Mesenteric fat pad (tissue), 1 donor: ENCODE measurements at places on chromosomes 6 and 20.
A peak's percentile ranks its signal among the peaks of the same experiment; 100 is the strongest.

- DNase-seq, result no peak
Observed at GRCh38 chr6:56853541-56853940, 101.4 kb upstream of the BEND6 start.

GRCh38 chr6:7260291-7261031 is 52.5 kb downstream of the SSR1 start:
- DNase-seq, result no peak

- no peak for DNase-seq
Observed at GRCh38 chr20:37375227-37375626, 29.3 kb downstream of the SRC start.

- DNase-seq, result no peak
Observed at GRCh38 chr6:3108746-3109414, 9.6 kb upstream of the BPHL start.

DNA sequence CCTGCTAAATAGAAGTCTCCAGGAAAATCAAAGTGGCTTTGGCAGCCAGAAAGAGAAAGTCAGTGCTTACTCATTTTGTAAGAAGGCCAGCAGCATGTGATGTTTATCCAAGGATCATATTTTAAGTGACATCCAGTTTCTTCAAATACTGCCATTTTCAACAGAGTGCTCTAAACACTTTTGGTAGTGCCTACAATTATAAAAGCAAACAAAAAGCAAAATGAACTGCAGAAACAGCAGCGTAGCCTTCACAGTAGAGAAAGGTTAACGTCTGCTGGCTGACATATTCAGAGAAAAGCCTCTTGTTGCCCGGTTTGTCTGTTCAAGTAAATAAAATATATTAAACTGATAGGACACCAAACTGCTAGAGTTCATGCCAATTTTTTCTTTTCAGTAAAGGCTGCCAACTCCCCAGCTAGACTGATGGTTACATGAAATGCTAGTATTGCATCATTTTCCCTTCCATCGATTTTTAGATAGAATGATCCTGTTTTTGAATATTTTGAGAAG is 705.7 kb upstream of the SLC35B3 start:
- no peak for DNase-seq

DNA sequence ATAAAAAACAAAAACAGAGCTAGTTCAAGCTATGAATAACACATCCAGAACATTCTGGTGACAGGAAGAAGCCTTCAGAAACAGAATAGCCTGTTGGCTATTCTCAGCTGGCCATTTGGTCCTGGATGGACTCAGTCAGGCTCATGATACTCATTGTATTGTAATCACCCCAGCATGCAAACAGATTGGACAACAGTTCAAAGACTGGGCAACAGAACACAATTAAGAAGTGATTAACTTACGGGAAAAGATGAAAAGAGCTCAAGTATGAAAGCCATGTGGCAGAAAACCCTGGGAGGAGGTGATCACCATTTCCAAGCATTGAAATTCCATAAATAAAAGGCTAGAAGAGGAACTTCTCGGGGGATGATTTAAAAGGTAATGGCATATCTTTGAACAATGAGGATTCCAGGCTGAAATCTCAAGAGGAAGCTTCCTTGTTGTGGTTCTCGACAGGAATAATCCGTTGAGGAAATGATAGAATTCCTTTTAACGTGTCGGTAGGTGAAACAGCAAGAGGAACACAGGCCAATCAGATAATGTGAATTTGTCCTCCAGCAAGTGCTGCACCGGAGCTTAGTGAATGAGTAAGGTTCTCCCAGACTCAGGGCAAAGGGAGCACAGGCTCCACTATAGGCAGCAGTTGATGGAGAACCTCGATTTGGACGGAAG is 172.4 kb downstream of the BCAS1 start:
- DNase-seq, result no peak

GRCh38 chr6:142958343-142958742 is 13.4 kb upstream of the HIVEP2 start:
- no peak for DNase-seq

DNA sequence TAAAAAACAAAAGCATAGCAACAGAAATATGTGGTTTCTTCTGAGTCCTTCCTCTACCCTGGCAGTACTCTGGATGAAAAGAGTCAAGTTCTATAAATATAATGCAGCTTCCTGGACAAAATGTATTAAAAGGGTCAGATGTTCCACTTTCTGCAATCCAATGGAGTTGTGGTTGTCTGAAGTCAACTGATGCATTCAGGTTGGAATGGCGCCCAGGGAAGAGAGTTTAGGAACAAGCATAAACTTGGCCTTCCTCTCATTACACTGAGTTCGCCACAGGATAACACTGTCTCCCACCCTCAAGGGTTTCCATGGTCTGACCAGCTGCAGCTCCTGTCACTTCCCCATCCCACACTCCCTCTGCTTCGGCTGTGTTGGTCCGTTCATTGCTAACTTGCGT is 66.4 kb downstream of the PLEKHG1 start:
- no peak for DNase-seq

DNA sequence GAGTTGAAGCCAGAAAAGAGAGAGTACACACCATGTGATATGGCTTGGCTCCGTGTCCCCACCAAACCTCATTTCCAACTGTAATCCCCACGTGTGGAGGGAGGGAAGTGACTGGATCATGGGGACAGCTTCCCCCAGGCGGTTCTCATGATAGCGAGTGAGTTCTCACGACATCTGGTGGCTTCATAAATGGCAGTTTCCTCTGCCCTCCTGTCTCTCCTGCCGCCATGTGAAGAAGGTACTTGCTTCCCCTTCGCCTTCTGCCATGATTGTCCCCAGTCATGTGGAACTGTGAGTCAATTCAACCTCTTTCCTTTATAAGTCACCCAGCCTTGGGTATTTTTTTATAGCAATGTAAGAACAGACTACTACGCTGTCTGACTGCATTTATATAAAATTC is 40.3 kb downstream of the TAF4 start:
- no peak for DNase-seq

GRCh38 chr6:50353603-50354002 is 303.9 kb upstream of the DEFB112 start:
- DNase-seq, result no peak

- no peak for DNase-seq
Observed at GRCh38 chr20:11137688-11138087, 463.9 kb upstream of the JAG1 start.

- no peak for DNase-seq
Observed at GRCh38 chr20:44151621-44152416, 35.2 kb downstream of the JPH2 start.

DNA sequence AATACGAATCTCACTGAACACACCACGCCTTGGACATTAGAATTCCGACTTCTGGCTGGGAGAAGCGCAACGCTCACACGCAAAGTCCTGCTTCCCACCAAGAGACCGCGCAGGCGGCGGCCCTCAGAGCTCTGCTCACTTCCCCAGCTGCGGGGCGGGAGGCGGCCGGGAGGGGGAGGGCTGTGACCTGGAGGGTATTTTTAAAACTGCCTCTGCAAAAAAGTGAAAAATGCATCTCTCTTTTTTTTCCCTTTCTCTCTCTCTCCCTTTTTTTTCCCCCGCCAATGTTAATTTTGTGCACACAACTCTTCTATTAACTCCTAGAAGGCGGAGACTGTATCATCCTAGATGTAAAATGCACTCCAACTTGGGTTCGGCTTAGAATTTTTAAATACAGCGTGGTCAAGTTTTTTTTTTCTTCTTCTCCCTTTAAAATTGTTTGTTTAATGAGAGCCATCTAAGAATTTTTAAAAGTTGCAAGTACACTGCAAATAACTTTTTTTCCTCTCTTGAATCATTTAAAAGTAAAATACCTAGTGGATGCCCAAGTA is 66.4 kb downstream of the STX11 start:
- no peak for DNase-seq

GRCh38 chr6:157728183-157728881 is 94.7 kb upstream of the SNX9 start:
- no peak for DNase-seq

GRCh38 chr6:90169374-90169773 is 127.3 kb downstream of the BACH2 start:
- DNase-seq, result no peak

DNA sequence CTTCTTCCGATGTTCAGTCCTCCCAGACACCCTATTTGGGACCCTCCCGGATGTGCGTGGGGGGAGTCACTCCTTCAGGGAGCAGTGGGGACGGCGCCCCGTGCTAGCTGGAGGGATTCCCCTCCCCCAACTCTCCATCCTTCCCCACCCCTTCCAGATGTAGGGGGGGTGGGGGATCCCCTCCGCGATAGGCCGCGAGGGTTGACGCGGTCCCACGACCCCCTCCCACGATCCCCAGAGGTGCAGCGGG is 548 bp downstream of the GNL1 start:
- DNase-seq, result no peak

DNA sequence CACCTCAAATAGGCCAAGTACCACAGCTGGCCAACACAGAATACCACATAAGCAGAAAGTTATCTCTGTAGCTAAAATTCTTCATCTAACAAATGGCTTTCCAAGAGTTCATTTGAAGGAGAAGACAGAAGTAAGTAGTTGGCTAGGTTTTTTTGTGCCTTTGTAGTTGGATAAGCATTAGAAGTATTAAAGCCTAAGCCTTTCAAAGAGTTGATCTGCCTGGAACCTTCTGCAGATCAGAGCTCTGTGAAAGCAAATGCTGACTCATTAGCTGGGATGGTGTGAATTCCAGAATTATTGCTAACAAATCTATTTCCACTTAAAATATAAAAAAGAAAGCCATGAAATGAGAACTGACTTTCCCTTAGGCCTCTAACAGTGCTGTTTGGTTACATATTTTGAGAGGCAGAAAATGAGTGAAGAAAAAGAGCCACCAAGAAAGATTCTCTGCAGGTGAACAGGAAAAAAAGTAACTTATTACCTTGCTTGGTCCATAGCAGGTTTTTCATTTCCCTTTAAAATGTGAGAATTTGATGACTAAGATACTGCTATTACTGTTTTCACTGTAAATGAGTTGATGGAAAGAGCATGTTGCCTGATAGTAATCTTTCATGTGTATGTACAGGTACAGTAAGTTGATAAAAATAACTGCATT is 763.2 kb upstream of the FLRT3 start:
- no peak for DNase-seq

GRCh38 chr6:31736021-31736767 is at the start of gene CLIC1:
Gene CLIC1 (minus strand): TSS chr6:31736530. CDS start chr6:31736300, 230 bp downstream.
- DNase-seq, result peak; percentile 96

DNA sequence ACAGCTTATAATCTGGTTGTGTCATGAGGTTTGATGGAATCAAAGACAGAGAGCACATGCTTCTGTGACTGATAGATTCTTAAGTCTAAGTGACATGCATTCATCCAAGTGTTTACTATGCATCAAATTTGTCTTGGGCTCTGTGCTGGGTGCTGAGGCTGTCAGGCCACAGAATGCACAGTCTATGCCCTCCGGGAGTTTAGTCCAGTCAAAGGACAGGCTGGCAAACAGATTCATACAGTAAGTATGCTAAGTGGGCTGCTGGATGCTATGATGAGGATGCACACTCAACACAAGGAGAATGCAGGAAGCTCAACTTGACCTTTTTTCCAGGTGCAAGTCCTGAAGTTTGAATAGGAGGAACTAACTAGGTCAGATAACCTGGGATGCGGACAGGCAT is 146.7 kb downstream of the UST start:
- DNase-seq, result no peak
